ENCODE measurements at places on chromosomes 6 and 20.

GRCh38 chr6:113271437-113271836, 585.7 kb upstream of the MARCKS start:
- DNase-seq = no peak

DNA sequence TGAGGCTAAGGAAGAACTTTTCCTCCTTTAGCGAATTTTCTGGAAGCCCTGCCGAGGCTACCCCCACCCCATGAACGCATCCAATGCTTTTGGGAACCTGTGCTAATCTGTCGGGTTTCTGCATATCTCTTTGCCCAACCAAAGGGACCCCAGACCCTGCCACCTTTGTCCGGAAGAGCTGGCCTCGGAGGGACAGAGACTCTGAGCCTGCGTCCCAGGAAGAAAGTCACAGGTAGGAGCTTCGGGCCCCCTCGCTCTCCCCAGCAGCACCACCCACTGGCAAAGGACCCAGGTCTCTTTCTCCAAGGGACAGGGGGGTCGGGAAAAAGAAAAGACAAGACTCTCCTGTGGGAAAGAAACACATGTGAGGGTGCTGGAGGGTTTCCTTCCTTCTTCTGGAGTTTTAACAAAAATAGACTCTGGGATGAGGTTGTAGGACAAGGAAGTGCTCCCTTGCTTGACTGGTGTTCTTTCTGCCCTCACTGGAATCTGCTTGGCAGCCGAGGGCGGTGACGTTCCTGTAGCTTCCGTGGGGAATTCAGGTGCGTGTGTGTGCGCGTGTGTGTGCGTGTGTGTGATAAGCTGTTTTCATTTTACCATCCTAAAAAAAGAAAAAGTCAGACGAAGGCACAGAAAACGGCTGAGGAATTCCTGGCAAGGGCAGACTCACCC, 16.3 kb upstream of the FOXC1 start:
- DNase-seq = no peak

GRCh38 chr6:89750338-89750737, 69.3 kb downstream of the MDN1 start:
- DNase-seq = no peak

DNA sequence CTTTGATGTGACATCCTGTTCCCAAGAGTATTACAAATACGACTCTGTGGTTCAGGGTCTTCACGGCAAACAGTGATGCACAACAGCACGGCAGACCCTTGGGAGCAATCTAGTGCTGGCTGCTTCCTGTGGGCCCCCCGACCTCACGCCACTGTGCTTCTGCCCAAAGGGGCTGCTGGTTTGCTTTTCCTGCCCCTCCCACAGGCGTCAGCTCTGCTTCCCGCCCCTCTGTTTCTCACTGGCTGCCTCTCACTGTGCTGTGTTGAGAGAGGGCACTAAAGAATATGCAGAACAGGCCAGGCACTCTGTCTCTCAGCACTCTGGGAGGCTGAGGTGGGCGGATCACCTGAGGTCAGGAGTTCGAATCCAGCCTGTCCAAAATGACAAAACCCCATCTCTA, 554.5 kb upstream of the AGPAT4 start:
- DNase-seq = no peak

GRCh38 chr6:26224940-26225847, 138.0 kb downstream of the HFE start:
- DNase-seq = peak; percentile 83

- no peak for DNase-seq
These were observed 17.4 kb upstream of the AVP start for GRCh38 chr20:3101737-3102574.

DNA sequence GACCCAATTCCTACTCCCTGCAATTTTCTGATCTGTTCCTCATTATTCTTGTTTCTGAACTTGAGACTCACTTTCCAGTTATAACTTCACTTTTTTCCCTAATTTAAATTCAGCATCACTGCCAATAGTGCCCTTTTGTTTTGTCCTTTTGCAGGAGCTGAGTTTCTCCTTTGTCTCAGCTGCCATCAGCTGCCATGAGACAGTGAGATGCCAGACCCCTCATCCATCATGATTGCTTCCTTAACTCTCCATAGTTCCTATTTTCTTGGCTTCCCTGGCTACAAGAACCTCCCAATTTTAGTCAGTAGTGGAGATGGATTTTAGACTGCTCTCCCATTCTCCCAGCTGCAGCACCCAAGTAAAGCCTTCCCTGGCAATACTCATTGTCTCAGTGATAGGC, 518.1 kb downstream of the HDGFL1 start:
- DNase-seq = no peak

DNA sequence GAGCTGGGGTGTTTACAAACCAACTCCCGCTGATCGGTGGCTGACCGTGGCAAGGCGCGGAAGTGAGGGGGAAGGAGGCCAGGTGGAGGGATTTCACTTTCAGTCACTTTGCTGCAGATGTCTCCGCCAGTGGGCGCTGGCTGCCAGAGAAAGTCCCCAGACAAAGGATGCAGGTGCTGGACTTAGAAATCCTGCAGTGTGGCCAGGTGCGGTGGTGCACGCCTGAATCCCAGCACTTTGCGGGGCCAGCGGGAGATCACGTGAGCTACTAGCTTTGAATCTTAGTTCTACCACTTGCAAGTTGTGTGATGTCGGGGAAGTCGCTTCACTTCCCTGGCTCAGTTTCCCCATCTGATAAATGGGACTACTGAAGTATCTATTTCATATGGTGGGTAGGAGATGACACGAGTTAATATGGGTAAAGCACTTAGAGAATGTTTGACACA, 180.4 kb downstream of the ZNF217 start:
- DNase-seq = no peak

- no peak for DNase-seq
These were observed 140.5 kb upstream of the CDYL start for GRCh38 chr6:4635666-4636065.

DNA sequence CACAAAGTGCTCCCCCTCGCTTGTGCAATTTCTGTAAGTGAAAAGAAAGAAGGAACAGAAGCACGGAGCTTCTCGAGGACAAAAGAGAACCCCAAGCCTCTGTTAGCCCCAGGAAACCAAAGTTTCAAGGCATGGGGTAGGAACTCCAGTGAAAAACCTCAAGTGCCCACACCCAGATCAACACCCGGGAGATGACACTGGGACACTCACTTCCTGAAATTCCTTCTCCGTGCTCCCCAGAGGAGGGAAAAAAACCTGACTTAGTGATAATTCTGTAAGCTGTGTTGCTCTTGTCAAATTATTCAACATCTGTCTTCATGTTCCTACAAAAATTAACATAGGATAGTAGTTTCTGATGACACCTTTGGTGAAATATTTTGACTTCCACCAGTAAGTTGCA, 4.6 kb downstream of the MDGA1 start:
- DNase-seq = no peak

- DNase-seq = peak; percentile 4
These were observed 5.2 kb downstream of the CDYL start for GRCh38 chr6:4781426-4781825.

GRCh38 chr20:53002786-53003185, 30.6 kb downstream of the TSHZ2 start:
- DNase-seq = no peak

- DNase-seq = no peak
These were observed 57.6 kb upstream of the DYNLRB1 start for GRCh38 chr20:34458631-34459030.

DNA sequence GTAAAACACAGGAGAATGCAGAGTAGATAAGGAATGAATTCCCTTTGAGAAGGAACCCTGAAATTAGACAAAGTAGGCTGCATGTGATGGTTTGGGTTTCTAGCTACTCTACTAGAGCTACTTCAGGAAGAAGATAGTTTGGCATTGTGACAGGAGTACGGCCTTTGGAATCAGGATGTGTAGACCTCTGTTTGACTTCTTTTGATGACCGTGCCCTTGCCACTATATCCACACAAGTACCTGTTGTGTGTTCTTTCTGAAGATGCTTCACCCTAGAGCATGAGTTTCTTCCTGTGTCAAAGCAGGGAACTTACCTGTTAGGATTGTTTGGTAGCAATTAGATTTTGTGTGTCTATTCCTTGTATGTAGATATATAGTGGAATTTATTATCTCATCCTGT, 41.7 kb downstream of the CD2AP start:
- DNase-seq = no peak

DNA sequence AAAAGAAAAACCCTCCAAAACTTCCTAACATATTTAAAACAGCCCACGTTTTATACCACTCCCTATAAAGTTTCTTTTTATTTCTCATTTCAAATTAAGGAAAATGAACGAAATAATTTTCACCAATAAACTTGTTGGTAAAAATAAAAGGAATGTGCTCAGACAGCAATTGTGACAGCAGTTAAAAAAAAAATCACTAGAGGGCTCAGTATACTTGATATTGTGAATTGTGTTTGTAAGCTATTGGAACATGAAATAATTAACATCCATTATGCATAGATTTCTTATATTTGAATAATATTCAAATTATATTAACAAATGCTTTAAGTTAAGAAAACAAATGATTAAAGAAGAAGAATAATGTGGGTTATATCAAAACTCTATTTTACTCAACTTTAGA, 105.5 kb downstream of the ASCC3 start:
- no peak for DNase-seq

DNA sequence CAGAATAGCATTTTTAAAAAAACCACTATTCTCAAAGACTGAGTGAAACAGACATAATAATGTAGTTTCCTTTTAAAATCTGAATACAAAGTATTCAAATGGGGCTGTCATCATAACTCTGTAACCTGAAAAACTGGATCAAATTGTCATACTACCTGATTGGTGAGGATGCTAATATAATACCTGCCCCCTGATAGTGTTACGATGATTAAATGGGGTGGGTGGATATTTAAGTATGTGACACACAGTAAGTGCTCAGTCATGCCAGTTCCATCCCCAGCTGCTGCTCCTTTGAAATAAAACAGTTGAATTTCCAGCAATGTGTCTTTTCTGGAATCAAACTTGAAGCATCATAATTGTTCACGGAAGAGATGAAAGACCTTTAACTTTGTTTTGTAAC, 8.9 kb downstream of the HTR1B start:
- no peak for DNase-seq

GRCh38 chr6:6471276-6471675, 117.2 kb upstream of the LY86 start:
- DNase-seq = no peak

DNA sequence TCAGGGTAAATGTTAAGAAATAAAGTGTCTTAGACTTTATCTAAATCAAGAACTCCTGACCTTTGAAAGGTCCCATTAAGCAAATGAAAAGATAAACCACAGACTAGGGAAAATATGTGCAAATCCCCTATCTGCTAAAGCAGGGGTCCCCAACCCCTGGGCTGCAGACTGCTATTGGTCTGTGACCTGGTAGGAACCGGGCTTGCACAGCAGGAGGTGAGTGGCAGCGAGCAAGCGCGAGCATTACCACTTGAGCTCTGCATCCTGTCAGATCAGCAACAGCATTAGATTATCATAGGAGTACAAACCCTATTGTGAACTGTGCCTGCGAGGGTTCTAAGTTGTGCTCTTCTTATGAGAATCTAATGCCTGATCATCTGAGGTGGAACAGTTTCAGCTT, 42.4 kb downstream of the LCA5 start:
- no peak for DNase-seq

Data from NCI-H2227 treated with DMSO at 0.1 percent for 48 hours (cell line).